ENCODE measurements at places on chromosomes 13 and 19.

DNA sequence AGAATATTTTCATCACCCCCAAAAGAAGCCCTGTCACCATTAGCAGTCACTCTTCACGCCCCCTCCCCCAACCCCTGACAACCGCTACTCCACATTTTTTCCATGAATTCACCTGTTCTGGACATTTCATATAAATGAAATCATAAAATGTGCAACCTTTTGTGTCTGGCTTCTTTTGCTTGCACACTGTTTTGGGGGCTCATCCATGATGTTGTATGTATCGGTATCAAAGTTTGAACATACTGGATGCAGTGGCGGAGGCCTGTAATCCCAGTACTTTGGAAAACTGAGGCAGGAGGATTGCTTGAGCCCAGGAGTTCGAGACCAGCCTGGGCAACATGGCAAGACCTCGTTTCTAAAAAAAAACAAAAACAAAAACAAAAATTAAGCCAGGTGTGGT is 7.2 kb downstream of the GADD45B start:
- DNase-seq = no peak

DNA sequence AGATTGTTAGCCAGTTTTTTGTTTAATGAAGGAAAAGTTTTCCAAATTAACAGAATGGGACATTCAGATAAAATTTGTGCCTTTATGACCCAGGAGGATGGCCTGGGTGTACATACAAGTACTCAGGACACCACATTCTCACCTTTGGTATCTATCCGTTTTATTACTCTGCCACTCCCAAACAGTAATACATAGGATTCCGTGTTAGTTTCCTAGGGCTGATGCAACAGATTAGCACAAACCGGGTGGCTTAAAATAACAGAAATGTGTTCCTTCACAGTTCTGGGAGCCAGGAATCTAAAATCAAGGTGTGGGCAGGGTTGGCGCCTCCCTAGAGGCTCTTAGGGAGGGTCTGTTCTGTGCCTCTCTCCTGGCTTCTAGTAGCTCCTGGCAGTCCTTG is 129.9 kb downstream of the GGACT start:
- no peak for DNase-seq

DNA sequence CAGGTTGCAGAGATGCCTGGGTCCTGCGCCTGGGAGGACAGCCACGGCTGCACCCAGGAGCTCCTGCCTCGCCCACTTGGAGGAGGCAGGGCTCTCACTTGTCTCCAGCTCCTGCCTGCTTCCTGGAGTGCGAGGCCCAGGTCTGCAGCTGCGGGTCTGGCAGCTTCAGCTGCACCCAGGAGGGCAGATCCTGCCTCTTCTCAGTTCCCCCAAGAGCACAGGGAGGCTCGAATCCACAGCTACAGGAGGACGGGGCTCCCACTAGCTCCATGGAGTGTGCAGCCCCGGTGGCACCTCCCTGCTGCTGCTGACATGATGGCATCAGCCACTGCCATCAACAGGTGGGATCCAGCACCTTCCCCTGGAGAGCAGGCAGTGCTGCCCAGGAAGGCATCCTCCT is 4.5 kb downstream of the ZNF554 start:
- no peak for DNase-seq

GRCh38 chr19:44810234-44811121 is 1.6 kb downstream of the BCAM start:
- no peak for DNase-seq

GRCh38 chr13:83086948-83087347 is 795.3 kb downstream of the SLITRK1 start:
- DNase-seq = no peak

- no peak for DNase-seq
These were observed 3.6 kb downstream of the NACC1 start for GRCh38 chr19:13121551-13122274.

- no peak for DNase-seq
These were observed 128.8 kb downstream of the SIPA1L3 start for GRCh38 chr19:38035515-38036495.

DNA sequence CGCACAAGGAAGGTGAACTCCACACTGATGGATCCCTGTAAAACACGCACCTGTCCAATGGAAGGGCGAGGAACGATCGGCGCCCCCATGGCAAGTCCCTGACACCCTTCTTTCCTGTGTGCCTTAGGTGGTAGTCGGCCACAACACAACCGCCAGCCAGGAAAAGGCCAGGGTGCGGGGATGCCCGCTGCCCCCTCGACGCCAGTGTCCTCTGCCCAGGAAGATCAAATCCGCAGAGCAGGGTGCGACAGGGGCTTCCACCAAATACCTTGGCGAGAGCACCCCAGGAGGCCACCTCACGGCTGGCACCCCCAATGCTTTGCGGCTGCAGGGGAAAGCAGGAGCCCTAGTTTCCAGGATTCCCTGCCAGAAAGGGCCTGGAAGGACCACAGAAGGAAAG is 91.2 kb downstream of the ZNF254 start:
- DNase-seq = no peak

- DNase-seq = no peak
These were observed 31.9 kb downstream of the PAK4 start for GRCh38 chr19:39157275-39157996.

- no peak for DNase-seq
These were observed 200.0 kb downstream of the KLF12 start for GRCh38 chr13:73934215-73934641.

GRCh38 chr13:22227895-22228294 is 557.0 kb downstream of the FGF9 start:
- DNase-seq = no peak

DNA sequence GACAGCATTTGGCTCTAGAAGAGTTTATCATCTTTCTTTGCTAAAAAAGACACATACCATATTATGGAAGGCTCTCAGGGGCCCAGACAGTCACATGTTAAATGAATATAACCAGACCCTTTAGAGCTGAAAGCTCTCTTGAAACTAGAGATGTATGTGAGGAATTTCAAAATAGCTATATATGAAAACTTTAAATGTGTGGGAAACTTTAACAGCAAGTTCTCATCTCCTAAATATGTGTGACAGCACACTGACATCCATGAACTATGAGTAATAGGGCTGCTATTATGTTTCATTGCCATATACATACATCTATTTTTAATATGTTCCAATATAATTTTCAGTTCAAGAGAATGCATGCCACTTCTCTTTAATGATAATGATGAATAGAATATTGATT is 509.5 kb downstream of the GPC6 start:
- no peak for DNase-seq

DNA sequence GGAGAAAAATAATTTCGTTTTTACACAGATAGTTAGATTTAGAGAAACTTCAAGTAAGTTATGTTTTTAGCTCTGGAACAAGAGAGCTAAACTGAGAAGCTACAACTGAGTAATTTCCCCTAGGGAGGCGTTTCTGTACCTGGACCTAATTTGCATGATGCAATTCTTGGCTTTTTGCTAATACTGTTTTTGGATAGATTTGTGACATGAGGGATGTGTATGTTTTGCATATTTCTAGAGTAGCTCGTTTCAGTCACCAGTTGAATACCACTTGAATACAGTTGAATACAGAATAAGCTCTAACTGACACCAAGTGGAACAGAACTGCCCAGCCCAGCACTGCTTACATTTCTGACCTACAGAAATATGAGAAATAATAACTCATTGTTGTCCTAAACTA is 1227.9 kb upstream of the SPRY2 start:
- no peak for DNase-seq

DNA sequence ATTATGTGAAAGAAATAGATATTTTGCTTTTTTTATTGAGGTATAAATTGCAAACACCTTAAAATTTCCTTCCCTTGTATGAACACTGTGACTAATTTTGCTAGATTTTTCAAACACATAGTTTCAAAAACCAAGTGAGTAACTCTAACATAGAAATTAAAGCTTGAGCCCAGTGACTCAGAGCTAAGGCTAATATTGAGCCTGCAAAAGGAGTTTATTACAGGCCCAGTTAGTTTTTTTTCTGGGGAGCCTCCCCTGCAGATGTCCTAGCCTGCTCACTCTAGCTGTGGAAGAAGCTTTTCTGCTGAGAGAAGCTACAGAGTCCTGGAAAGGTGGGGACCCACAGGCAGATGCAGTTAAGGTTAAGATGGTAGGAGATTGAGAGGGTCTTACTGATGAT is 3.4 kb downstream of the ZNF430 start:
- DNase-seq = no peak

DNA sequence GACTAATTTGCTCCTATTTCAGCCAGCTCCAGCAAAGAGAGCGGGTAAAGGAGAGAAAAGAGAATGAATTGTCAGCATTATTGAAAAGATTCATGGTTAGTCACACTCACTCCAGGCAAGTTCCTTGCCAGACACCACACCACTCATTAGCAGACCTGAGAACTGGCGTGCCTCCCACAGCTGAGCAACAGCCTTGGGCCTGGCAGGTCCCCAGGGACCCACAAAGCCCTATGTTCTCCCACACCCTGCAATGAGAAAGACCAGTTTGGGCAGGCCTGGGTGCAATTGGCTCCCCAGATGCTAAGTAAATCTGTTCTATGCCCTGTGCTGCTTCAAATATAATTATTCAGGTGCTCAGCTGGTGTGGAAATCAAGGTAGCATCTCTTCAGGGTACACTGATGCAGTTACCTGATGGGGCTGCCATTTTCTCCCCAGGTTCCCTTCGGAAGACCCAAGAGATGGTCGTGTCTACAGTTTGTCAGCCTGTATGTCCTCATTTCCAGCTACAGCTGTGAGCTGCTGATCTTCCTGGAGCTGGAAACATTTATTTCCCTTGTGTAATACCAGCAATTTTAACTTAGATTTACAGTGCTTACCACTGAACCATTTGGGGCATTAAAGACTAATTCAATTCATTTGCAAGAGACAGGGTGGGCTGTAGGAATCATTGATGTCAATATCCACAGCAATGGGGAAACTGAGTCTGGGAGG is 405.0 kb downstream of the COG6 start:
- no peak for DNase-seq

DNA sequence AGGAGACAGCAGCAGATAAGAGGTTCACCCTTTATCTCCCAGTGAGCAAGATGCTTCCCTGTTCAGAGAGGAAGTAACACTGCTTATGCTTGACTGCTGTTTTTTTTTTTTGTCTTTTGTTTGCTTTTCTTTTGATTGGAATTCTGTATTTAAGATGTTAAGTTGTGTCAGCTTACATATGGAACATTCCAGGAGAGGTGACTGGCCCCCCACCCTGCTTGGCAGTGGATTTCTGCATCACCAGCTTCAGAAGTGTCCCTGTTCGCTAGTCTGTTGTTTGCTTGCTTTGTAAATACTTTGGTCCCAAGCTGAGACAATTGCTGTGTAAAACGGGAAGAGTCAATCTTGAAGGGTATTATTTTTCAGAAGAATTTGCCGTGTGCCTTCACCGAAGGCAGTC is 43.0 kb downstream of the IFT88 start:
- DNase-seq = no peak

DNA sequence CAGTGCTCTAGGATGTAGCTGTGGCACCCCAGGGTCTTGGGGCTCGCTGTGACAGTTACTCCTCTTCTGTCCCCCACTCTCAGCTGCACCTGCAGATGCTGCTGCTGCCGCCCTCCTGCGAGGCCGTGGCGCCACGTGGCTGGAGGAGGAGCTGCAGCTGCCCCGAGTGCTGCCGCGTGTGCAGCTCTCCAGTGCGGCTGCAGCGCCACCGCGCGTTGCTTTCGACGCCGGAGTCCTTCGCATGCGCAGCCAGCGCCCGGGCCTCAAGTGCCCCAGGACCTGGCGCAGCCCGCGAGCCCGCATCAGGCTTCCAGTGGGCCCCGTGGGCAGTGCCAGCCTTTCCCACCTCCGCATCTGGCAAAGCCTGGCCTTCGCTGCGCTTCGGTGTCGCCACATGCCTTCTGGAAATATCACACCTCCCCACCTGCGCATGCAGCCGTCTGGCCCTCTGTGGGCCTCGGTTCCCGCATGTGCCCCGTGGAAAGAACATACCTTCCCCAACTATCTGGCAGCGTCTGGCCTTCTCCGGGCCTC is 692 bp upstream of the ZNF580 start:
- peak; percentile 55 for DNase-seq

DNA sequence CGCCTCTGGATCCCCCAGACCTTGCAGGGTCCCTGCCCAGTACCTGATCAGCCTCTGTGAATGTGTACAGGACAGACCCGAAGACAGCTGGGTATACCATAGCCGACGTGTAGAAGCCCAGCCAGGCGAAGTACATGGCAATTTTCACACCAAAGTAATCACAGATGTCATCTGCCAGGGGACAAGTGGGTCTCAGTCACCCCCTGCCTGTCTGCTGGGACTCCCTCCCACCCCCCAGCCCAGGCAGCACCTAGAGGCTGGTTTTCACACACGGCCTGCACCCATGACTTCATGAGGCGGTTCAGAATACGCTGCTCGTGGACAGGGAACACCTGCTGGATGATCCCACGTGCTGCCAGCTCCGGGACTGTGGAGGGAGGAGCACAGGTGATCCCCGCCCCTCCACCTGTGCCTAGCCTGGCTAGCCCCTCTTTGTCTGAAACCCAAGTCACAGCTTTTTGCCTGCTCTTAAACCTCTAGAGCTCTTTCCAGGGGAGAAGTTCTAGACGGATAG is 3.6 kb downstream of the ANO8 start:
- DNase-seq = no peak

- no peak for DNase-seq
These were observed 252.1 kb downstream of the RFC3 start for GRCh38 chr13:34070006-34070405.

- no peak for DNase-seq
These were observed 10.0 kb upstream of the ATP12A start for GRCh38 chr13:24670174-24670573.

DNA sequence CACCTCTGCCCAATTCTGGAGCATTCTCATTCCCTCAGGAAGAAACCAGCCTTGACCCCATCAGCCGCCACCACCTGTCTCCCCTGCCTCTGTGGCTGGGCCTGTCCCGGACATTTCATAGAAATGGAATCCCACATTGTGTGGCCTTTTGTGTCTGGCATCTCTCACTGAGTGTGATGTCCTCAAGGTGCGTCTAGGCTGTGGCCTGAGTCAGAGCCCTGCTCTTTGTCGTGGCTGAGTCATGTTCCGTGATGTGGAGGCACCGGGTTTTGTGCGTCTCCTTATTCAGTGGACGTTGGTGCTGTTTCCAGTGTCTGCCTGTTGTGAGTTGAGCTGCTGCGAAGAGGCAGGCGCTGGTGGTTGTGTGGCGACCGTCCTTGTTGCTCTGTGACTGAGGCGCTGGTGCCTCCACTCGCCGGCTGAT is 3.5 kb downstream of the FZR1 start:
- no peak for DNase-seq

DNA sequence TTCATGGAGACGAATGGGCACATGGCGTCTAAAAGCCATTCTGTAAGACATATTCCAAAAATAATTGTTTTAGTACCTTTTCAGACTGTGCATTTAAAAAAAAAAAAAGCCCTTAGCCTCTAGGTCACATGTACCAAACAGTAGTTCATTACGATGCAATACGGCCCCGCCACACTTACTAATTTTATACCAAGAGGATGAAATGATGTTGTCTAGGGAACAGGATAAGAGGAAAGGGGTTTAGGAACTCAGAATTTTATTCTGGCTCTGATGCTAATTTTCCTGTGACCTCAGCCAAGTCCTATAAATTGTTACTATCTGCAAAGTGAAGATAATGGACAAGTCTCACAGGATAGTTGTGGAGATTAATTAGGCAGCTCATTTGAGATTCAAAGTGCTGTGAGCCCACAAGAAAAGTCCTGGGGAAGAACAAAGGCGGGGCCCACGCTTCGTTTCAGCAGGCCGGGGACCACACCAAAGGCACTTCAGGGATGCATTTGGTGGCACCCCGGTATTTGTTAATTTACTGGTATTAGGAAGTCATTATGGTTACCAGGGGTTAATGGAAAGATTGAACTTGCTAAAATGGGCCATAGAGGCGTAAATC is 511.1 kb downstream of the IRS2 start:
- DNase-seq = no peak

- DNase-seq = no peak
These were observed 249.0 kb downstream of the DLEU7 start for GRCh38 chr13:50594276-50595051.

GRCh38 chr13:110509478-110509926 is 52.0 kb downstream of the RAB20 start:
- no peak for DNase-seq
